ENCODE measurements at places on chromosomes 5 and 9.

DNA sequence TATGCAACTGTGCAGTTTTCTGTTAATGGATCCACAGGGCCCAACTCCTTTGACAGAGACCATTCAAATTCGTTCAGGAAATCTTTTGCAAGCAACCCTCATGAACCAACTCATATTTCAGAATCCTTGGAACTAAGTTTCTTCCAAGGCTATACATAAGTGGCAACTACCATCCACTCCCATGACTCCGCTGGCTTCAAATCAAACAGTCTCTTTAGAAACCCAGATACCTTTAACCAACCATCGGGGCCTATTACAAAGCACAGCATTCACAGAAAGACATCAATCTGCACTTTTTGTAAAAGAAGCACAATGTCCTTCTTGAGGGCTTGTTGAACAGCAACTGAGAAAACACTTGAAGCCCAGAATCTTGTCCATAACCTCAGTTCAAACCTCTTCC, 526.9 kb downstream of the DTWD2 start:
- DNase-seq, result no peak

- no peak for DNase-seq
These were observed 708.6 kb upstream of the WWC1 start for GRCh38 chr5:167582886-167583285.

DNA sequence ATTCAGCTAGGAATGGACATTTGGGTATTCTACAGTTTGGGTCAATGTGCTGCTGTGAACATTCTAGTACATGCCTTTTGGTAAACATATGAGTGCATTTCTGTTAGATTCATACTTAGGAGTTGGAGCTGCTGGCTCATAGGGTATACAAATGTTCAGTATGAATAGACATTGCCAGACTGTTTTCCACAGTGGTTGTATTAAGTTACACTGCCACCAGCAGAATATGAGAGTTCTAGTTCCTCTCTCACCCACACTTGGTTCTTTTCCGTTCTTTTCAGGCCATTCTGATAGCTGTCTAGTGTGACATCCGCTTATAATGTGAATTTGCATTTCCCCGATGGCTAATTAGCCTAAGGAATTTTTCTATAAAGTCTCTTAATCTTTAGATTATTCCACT, 25.0 kb downstream of the STOM start:
- no peak for DNase-seq

- peak; percentile 14 for DNase-seq
These were observed 5.8 kb upstream of the PSMB7 start for GRCh38 chr9:124420991-124421543.

- DNase-seq, result no peak
These were observed 92.6 kb downstream of the CWC27 start for GRCh38 chr5:64861281-64861680.

GRCh38 chr5:93511445-93511844, 69.6 kb downstream of the NR2F1-AS1 start:
- DNase-seq, result no peak

DNA sequence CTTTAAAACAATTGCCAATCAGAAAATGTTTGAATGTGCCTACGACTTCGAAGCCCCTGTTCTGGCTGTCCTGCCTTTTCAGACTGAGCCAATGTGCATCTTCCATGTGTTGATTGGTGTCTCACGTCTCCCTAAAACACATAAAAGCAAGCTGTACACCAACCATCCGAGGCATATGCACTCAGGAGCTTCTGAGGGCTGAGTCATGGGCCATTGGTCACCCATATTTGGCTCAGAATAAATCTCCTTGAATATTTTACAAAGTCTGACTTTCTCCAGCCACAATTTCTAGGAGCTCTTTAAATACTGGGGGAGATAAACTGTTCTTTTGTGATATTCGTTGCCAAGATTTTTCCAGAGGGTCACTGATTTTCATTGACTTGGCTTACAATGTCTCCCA, 53.9 kb downstream of the C9orf57 start:
- DNase-seq, result no peak

GRCh38 chr9:18457510-18457909, 16.4 kb upstream of the ADAMTSL1 start:
- no peak for DNase-seq

GRCh38 chr5:105836268-105836667, 1834.5 kb downstream of the EFNA5 start:
- DNase-seq, result no peak

DNA sequence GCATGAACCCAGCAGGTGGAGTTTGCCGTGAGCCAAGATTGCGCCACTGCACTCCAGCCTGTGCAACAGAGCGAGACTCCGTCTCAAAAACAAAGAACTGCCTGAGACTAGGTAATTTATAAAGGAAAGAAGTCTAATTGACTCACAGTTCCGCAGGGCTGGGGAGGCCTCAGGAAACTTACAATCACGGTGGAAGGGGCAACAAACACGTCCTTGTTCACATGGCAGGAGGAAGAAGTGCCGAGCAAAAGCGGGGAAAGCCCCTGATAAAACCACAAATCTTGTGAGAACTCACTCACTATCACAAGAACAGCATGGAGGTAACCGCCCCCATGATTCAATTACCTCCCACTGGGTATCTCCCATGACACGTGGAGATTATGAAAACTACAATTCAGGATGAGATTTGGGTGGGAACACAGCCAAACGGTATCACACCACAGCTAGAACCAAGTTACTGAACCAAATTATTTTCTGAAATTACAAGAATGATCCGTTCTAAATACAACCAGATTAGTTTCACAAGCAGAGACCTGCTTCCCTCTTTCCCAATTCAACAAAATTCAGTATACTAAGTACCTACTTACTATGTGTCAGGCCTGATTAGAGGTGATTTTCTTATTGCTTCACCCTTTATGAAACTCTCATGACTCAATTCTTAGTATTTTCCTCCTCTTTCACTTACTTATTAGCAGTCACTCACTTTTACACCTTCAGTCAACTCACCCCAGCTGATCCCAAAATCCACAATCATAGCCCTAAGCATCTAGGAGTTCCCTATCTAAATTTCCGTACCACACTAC, 8.4 kb downstream of the UBTD2 start:
- peak; percentile 47 for DNase-seq

DNA sequence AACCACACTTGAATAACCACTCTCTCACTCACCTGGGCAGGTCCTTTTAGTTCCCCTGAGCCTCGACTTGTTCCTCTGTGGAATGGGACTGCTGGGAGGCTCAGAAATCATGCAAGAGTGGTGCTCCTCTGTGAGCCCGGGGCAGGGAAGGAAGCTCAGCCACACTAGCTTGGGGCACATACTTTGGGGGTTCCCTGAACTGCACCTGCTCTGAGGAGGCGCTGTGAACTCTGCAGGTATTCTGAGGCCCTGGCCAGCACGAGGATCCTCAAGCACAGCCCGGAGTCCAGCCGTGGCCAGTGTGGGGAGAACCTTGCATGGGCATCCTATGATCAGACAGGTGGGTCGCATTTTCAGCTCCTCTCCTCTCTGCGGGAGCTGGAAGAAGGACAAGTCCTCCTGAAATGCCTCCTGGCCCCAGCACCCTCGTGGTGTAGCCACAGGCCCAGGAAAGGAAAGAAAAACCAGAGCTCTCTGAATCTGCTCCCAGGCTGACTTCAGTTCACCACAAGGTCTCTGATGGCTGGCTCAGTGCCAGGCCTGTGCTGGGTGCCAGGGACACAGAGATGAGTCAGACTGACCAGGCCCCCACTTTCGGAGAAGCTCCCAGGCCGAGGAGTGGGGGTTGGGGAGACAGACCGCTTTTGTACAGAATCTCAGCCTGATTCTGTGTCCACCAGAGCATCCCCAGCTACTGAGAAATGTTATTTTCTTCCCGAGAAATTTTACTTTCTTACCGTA, 11.9 kb downstream of the GLIPR2 start:
- peak; percentile 77 for DNase-seq

- no peak for DNase-seq
These were observed 133.4 kb downstream of the DAB2IP start for GRCh38 chr9:121784731-121785411.

- DNase-seq, result no peak
These were observed 49.1 kb downstream of the FGF1 start for GRCh38 chr5:142636698-142637324.

DNA sequence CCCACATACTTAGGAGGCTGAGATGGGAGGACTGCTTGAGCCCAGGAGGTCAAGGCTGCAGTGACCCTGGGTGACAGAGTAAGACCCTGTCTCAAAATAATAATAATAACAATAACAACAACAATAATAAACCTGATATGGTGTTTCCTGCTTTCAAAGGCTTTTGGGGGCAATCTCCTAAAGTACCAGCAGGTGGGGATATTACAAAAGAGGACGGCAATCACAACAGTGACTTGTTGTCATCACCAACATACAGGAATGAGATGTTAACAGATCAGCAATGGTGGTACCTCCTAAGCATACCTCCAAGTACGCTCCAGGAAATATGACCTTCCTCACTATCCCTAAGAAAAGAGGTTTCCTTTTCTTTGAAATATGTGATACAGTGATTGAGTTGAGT, 91.1 kb upstream of the RNF180 start:
- no peak for DNase-seq

DNA sequence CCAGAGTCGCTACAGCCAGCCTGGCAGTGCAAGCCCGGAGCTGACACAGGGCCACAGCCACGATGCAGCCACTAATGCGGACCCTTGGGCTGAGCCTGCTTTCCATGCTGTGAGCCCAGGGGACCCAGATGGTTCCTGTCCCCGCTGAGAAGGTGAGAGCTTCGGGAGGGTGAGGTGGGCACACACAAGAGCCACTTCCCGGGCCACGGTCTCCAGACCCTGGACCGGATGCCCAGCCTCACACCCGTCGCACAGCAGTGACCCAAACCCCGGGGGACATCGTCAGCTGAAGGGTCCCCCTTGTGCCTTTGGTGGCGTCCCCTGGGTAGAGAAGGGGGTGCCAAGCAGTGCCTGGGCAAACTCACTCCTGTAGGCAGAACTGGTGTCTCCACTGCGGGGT, 13.4 kb downstream of the PAEP start:
- DNase-seq, result no peak

DNA sequence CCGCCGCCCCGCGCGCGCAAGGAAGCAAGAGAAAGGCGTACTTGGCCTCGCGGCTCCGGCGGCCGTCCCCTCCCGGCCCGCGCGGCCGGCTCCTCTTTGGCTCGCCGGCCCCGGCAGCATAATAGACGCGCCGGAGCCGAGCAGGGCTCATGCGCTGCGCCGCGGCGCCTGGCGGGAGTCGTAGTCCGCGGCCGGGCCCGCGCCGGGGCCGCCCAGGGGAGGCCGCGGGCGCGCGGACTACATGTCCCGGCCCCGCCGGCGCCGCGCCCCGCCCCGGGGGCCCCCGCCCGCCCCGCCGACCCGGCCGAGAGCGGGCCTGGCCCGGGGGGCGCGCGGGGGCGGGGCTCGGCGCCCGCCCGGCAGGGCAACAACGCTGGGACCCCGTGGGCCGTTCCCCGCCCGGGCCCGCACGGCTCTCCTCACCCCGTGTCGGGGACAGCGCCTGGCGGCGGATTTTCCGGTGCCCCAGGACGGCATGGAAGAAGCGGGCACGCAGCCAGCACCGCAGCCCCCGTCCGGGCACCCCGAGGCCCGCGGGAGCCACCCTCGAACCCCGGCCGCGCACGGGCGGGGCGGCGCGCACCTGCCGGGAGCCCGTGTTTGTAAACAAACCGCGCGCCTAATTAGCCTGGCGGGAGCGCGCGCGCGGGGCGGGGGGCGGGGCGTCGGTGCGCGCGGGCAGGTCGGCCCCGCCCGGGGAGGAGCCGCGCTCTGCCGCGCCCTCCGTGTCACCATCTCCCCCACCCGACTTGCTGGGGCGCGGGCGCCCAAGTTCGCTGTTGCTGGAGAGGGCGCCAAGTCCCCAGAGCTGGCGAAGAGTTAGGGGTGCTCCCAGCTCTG, at the start of gene BRD3:
Gene BRD3, minus strand, starts transcription at position 123 of the 840 bp plus-strand sequence. CDS start 14,549 bp downstream, outside the sequence.
- DNase-seq, result peak; percentile 87

- peak; percentile 25 for DNase-seq
These were observed 23.8 kb upstream of the ZNF622 start for GRCh38 chr5:16489322-16489791.

GRCh38 chr5:6198531-6198930, 179.8 kb downstream of the MED10 start:
- no peak for DNase-seq

- no peak for DNase-seq
These were observed 66.2 kb downstream of the SIL1 start for GRCh38 chr5:139131921-139132432.

- DNase-seq, result no peak
These were observed 131.2 kb downstream of the HTR4 start for GRCh38 chr5:148523139-148523538.

DNA sequence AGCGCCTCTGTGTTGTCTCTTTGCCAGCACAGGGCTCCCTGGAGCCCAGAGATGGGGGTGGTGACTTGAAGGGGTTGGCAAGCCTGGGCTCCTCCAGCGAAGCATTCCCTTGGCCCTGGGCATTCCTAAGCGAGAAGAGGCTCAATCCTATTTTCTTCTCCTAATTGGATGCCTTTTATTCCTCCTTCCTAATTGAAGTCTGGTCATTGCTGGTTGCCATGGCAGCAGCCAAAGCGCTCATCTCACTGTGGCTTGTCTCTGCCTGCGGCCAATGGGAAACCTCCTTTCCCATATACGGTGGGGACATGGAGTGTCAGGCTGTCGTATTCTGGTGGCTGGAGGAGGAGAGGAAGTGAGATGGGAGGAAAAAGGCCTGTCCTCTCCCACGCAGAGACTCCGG, 52.3 kb upstream of the RARS1 start:
- no peak for DNase-seq

All from CD4-positive, alpha-beta T cell treated with Interleukin-10 for 1 hour (primary cell).